ENCODE measurements at places on chromosomes 7 and 10. TPM values are rescaled to one million over a fixed set of nuclear protein-coding genes. Genes with fewer than 3 reads are reported as not detected.

DNA sequence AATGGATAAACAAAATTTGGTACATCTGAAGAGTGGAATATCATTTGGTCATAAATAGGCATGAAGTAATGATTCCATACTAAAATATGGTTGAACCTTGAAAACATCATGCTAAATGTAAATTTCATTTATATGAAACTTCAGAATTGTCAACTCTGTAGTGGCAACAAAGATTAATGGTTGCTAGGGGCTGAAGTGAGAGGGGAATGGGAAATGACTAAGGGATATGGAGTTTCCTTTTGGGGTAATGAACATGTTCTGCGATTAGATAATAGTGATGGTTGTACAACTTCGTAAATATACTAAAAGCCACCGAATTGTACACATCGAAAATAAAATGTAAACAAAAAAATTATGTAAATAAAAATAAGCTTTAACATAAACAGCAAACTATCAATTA is 384.1 kb upstream of the STEAP1 start:
- no peaks in the 10 kb centered on the region for H3K27me3 ChIP-seq
- H3K27ac ChIP-seq: no peak overlapping the region
- no peaks in the 10 kb centered on the region for H3K36me3 ChIP-seq
- H3K4me3 ChIP-seq: no peak overlapping the region
- no peaks in the 10 kb centered on the region for H3K4me1 ChIP-seq

DNA sequence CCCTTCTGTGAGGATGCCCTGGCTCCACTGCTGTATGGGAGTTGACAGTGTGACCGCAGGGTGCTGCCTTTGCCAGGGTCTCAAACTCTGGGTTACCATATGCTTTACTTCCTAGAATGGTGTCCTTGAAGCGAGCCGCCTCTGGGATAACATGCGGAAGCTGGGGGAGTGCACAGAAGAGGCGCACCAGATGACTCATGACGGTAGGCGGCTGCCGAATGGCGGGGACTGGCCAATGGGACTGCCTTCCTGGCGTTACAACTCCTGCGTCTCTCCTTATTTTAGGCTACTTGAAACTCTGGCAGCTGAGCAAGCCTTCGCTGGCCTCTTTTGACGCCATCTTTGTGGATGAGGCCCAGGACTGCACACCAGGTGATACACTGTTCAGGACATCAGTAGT is 27.3 kb downstream of the FBH1 start:
- H3K4me3 ChIP-seq: no peak overlapping the region
- no peak for DNase-seq
- H3K27me3 ChIP-seq: no peaks in the 10 kb centered on the region
- H3K4me1 ChIP-seq: no peaks in the 10 kb centered on the region

- H3K36me3 ChIP-seq: peaks cover 93% of the 10 kb centered on the region
- no peak for DNase-seq
- H3K27me3 ChIP-seq: no peaks in the 10 kb centered on the region
- no peak overlapping the region for H3K4me3 ChIP-seq
- H3K4me1 ChIP-seq: no peaks in the 10 kb centered on the region
- H3K27ac ChIP-seq: no peak overlapping the region
Observed at GRCh38 chr10:125761961-125762360, 13.7 kb downstream of the MMP21 start.

GRCh38 chr10:59618666-59619065 is 91.0 kb downstream of the SLC16A9 start:
- H3K27ac ChIP-seq: no peak overlapping the region
- no peak overlapping the region for H3K4me3 ChIP-seq
- no peaks in the 10 kb centered on the region for H3K36me3 ChIP-seq
- no peaks in the 10 kb centered on the region for H3K27me3 ChIP-seq

GRCh38 chr10:8403711-8404371 is 349.4 kb downstream of the GATA3 start:
- H3K36me3 ChIP-seq: no peaks in the 10 kb centered on the region
- H3K27me3 ChIP-seq: no peaks in the 10 kb centered on the region
- no peak overlapping the region for H3K4me3 ChIP-seq
- DNase-seq: no peak

DNA sequence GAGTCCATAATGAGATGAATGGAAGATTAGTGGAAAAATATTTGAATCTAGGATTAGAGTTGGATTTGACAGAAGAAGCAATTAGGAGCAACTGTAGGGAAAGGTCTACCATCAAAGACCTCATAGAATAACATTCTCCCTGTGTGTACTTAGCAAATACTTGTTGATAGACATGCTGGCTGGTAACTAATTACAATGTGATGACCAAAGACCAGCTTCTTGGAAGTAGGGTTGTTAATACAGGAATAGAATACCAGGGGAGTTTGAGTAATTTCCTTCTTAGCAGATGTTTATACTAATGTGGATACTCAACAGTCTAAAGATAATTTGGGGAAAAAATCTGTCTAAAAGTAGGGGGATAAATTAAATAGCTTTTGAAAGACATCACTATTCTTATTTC is 357.5 kb upstream of the BMPER start:
- H3K4me3 ChIP-seq: no peak overlapping the region
- no peaks in the 10 kb centered on the region for H3K36me3 ChIP-seq
- H3K4me1 ChIP-seq: no peaks in the 10 kb centered on the region
- no peak for DNase-seq
- H3K27me3 ChIP-seq: no peaks in the 10 kb centered on the region

Gene RSPH10B2
- not detected for total RNA-seq

DNA sequence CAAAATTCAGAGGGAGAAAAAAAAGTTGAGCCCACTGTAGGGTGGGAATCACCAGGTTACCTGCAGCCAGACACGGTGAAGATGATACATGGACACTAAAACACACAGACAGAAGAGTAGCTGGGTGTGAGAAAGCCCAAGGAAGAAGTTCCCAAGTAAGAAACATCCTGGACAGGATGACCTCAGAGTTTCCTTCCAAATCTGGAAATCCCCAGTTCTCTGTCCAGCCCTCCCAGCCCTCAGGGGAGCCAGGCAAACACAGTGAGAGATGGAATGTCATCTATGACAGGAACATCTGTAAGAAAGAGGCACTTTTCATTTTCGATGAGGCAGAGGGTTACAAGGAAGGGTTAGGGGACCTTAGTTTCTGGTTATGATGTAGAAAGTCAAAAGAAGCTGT is 125.1 kb upstream of the LYZL1 start:
- no peak overlapping the region for H3K4me3 ChIP-seq
- H3K27me3 ChIP-seq: no peaks in the 10 kb centered on the region

DNA sequence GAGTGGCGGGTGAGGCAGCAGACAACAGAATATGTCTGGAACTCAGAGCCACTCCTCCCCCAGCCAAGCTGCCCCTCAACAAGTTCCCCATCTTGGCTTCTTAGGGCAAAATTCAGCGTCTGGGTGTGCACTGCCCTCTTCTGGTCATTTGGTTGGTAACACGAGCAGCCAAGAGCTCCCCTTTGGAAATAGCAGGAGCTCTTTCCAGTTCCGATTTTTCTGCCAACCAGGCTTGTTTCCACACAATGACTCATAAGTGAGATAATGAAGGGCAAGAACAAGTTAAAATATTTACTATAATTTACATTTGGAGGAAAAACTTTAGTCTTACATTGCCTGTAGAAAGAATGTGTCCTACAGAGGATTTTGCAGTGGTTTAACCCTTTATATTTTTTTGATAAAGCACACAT is 70.5 kb downstream of the ADCYAP1R1 start:
- H3K4me3 ChIP-seq: no peak overlapping the region
- H3K27me3 ChIP-seq: no peaks in the 10 kb centered on the region
- peaks cover 10% of the 10 kb centered on the region for H3K4me1 ChIP-seq
- no peak overlapping the region for H3K27ac ChIP-seq
- H3K36me3 ChIP-seq: no peaks in the 10 kb centered on the region

Gene PAX4
- total RNA-seq: not detected

DNA sequence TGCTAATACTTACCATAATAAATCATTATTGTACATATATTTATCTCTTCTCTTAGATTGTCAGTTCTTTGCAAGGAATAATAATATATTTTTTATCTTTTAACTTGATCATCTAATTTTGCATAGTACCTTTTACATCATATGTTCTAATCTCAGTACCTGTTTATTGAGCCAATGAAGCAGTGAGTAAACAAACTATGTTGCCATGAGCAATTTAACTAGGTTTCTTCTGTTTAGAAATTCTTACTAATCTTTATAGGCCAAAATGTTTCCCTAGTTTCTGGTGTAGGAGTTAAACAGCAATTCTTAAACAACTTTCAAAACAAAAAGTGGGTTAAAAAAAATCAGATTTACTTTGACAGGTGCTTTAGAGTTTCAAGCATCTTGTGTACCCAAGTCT is 61.3 kb downstream of the PHYHIPL start:
- no peaks in the 10 kb centered on the region for H3K4me1 ChIP-seq
- no peak overlapping the region for H3K27ac ChIP-seq
- H3K4me3 ChIP-seq: no peak overlapping the region
- H3K36me3 ChIP-seq: no peaks in the 10 kb centered on the region

GRCh38 chr7:26593393-26593792 is 271.0 kb downstream of the SKAP2 start:
- H3K36me3 ChIP-seq: no peaks in the 10 kb centered on the region
- H3K27ac ChIP-seq: no peak overlapping the region
- no peaks in the 10 kb centered on the region for H3K4me1 ChIP-seq
- peaks cover 6% of the 10 kb centered on the region for H3K27me3 ChIP-seq
- no peak overlapping the region for H3K4me3 ChIP-seq
- DNase-seq: peak; percentile 64

DNA sequence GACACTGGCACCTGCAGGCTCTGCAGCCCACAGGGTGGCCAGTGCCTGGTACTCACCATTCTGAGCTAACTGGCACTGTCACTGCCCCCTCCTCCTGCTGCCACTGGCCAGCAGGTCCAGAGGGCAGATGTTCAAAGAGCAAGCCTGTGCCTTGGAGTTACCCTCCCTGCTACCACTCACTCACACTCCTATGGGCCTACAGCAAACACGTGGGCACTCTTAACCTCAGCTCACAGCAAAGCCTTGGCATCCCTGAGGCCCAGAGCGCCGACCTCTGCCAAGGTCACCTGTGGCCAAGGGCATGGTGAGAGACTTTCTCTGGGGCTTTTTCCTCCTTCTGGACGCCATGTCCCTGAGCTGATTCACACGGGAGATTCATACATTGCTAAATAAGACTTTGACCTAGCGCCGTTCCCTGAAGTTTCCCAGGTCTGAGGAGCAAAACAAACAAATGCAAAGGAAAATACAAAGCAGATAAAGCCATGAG is 270.0 kb upstream of the PPP2R2D start:
- DNase-seq: no peak
- no peaks in the 10 kb centered on the region for H3K27me3 ChIP-seq
- H3K36me3 ChIP-seq: no peaks in the 10 kb centered on the region

- no peak overlapping the region for H3K4me3 ChIP-seq
- DNase-seq: no peak
- no peaks in the 10 kb centered on the region for H3K4me1 ChIP-seq
Observed at GRCh38 chr10:104587751-104588150, 53.3 kb upstream of the SORCS3 start.

DNA sequence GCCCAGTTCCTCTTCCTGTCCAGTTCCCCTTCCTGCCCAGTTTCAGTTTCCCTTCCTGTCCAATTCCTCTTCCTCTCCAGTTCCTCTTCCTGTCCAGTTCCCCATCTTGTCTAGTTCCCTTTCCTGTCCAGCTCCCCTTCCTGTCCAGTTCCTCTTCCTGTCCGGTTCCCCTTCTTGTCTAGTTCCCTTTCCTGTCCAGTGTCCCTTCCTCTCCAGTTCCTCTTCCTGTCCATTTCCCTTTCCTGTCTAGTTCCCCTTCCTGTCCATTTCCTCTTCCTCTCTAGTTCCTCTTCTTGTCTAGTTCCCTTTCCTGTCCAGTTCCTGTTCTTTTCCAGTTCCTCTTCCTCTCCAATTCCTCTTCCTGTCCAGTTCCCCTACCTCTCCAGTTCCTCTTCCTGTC is 68.1 kb upstream of the ADCY1 start:
- no peak for DNase-seq
- H3K27ac ChIP-seq: no peak overlapping the region
- H3K4me1 ChIP-seq: no peaks in the 10 kb centered on the region

DNA sequence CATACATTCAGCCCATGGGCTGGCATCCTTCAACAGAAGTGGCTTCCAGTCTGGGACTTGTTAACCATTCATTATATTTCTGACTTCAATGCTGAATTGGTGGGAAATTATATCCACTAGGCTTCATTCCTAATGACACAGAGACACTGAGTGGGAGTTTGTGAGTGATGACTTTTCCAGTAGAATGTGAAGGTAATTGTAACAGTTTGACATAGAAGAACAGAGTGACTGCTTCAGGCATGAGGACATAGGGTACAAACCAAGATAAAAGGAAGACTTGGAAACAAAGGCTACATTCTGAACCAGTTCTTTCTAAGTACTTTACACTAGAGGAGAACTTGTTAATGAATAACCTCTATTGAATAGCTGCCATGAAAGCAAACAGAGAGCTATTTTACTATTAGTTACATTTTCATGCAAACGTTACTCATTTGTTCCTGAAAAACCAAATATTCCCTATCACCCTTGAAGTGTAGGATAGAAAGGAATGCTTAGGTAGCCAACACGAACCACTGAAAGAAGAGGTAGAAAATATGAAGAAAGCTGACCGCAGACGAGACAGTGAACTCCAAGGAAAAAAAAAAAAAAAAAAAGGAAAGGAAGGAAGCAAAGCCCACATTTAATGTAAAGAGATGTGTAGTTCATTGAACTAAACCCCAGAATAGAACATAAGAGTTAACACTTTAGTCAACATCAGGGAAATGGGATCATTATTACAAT is 237.0 kb upstream of the SEMA3C start:
- H3K4me3 ChIP-seq: no peak overlapping the region
- H3K4me1 ChIP-seq: peaks cover 9% of the 10 kb centered on the region
- no peaks in the 10 kb centered on the region for H3K36me3 ChIP-seq

DNA sequence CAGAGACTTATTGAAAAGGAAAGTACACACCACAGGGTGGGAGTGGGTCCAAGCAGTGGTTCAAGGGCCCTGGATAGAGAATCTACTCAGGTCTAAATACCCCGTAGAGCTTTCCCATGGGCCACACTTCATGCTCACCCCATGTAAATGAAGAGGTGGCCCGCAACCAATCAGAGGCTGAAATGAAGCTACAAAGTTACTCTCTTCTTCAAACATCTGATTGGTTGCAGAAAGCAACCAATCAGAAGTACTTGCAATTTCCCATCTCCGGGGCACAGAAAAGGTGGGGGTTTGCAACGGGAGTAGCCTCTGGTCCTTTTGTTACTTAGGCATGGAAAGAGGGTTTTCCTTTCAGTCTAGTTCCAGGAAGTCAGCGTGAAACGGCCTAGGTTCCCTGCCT is 15.2 kb upstream of the GALNTL5 start:
- no peaks in the 10 kb centered on the region for H3K27me3 ChIP-seq
- no peak overlapping the region for H3K27ac ChIP-seq
- H3K36me3 ChIP-seq: no peaks in the 10 kb centered on the region

DNA sequence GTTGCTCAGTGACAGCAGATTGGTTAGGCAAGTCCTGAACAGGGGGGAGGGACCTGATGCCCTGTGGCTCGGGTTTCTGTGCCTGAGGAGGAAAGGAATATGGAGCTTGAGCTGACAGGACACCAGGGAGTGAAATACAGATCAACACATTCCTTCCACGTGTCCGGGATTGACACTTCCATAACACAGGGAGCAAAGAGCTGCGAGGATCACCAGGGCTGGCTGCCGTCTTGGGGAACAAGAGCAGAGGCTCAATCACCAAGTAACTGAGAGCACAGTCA is 36.7 kb upstream of the EFCAB10 start:
- H3K27ac ChIP-seq: no peak overlapping the region
- H3K4me3 ChIP-seq: no peak overlapping the region
- no peak for DNase-seq

- H3K36me3 ChIP-seq: no peaks in the 10 kb centered on the region
- H3K4me3 ChIP-seq: no peak overlapping the region
- no peaks in the 10 kb centered on the region for H3K27me3 ChIP-seq
Observed at GRCh38 chr10:86785968-86786367, 29.5 kb downstream of the BMPR1A start.

Data from stomach (tissue), 19 donors.